ENCODE measurements at places on chromosomes 1 and 21.
A peak's percentile ranks its signal among the peaks of the same experiment; 100 is the strongest.

- DNase-seq = no peak
Measured at GRCh38 chr1:185267301-185267700, 49.7 kb downstream of the IVNS1ABP start.

DNA sequence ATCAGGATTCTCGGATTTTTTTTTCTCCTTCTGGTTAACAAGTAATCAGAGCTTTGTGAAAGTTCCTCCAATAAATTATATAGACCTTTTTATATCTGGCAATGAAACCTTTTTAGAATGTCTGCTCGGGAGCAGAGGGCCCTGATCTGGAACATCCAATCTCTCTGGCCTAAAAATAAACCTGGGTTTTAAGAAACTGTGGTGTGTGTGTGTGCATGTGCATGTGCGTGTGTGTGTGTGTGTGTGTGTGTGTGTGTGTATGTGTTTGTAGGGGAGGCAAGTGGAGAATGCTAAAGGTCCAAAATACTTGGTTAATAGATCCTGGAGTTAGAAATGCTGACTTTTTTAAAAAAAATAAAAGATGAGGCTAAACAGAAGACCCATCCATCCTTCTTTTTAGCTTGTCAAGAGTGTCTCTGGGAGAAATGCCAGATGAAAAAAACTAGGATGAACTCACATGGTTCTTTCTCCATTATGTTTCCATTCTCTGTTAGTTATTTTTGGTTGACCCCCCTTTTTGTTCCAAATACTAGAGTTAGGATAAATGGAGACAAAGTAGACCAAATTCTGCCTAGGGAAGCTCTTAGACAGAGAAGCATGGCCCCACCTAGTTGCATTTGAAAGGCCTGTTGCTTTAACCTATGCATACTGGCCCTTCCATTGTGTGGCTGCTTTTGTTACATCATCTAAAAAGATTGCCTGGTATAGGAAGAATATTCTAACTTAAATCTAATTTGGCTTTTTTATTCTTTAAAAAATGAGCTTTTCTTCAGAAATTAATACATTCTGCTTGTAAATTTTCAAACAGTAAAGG, 175.9 kb downstream of the PAPPA2 start:
- DNase-seq = no peak

GRCh38 chr1:9451081-9451480, 88.2 kb upstream of the SLC25A33 start:
- no peak for DNase-seq

DNA sequence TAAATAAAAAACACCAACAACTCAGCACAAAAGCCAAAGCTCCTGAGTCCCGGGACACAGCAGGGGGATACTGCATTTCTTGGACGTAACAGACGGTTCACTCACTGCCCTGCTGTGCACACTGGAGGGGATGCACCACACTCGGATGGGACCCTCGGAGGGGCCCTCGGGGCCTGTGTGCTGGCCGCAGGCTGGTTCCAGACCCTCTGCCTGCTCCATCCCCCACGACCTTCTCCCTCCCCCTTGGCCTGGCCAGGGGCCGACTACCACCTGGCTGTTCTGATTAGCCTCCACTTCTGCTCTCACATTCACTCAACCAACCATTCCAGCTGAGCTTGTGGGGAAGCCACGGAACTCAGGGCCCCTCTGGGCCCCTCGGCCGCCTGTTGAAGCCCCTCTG, 64.9 kb downstream of the ACOT7 start:
- DNase-seq = no peak

GRCh38 chr1:22457345-22457744, 5.7 kb downstream of the ZBTB40 start:
- DNase-seq = no peak

- DNase-seq = no peak
Measured at GRCh38 chr1:93081716-93082115, 2.6 kb downstream of the MTF2 start.

GRCh38 chr1:7218210-7218832, 433.1 kb downstream of the CAMTA1 start:
- DNase-seq = no peak

GRCh38 chr1:212753749-212754148, 37.8 kb downstream of the NSL1 start:
- no peak for DNase-seq

GRCh38 chr1:164647211-164647610, 88.2 kb downstream of the PBX1 start:
- DNase-seq = no peak

DNA sequence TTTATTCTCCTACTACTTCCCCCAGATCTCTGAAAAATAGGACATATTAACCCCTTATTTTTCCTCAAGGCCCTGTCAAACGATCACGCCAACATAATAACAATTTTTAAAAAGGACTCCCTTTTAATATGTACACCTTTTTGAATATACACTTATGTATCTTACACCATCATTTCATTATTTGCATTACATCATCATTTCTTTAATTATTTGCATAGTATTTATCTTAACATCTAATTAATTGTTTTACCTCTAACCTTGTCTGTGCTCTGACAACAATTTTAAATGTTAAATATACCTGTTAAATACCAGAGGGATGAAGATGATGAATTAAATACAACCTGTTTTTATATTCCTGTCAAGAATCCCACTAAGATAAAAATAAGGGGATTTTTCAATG, 432.2 kb downstream of the PTPRC start:
- no peak for DNase-seq

GRCh38 chr1:19640363-19641316, 3.5 kb upstream of the NBL1 start:
- no peak for DNase-seq

- no peak for DNase-seq
Measured at GRCh38 chr1:160408864-160409263, 8.5 kb downstream of the VANGL2 start.

DNA sequence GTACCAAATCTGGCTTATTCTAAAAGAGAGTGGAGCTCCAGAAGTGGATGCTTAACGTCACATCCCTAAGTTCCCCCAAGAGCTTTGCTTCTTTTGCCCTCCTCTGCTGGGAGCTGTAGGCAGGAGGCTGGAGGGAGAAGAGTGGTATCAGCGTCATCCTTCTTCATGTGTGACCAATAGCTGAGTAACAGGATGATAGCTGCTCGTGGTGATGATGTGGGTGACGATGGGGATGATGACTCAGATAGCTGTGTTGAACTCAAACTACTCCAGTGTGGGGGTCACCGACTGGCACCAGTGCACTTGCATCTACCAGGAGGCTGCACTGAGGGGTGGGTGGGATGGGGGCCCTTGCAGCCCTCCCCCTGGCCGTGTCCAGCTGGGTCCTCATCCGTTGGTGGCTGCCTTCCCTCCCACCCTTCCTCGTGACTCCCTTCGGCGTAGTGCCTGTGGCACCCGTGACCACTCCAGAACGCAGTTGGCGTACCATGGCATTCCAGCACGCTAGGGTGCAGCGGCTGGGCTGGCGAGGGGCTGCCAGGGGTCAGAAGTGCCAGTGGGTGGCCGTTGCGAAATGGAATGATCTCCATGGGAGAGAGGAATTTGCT, 1.1 kb downstream of the IGFN1 start:
- DNase-seq = no peak

DNA sequence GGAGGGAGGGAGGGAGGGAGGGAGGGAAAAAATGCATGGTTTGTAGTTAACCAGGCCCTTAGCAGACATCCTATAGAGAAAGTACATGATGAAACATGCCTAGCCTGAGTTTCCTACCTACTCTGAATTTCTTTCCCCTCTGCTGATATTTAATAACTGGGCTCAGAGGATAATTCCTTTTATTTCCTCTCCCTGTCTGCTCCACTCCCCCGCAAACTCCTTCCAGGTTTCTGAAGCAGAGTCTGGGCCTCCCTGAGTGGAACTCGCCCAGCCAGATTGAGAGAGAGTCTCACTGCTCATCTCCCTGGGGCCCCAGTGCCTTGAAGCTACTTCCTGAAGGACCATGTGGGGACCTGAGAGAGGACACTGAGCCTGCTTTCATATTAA, 111.9 kb upstream of the SLC44A3 start:
- DNase-seq = no peak

GRCh38 chr1:211326528-211327345, at the start of gene TRAF5:
TSS of gene TRAF5 (plus strand) at chr1:211326833. CDS start at chr1:211353240, 26,407 bp downstream.
- peak; percentile 33 for DNase-seq

GRCh38 chr1:201703621-201704438, 125.1 kb upstream of the IPO9 start:
- peak; percentile 36 for DNase-seq
